Parietal lobe (tissue), 2 donors: ENCODE measurements at places on chromosomes 3 and 15. TPM values are rescaled to one million over a fixed set of nuclear protein-coding genes. Genes with fewer than 3 reads are reported as not detected.

STRIT1 gene
- not detected for total RNA-seq

CPLX3 gene
- 1.6 TPM for total RNA-seq

SLC51A gene
- not detected for total RNA-seq

MORC1 gene
- total RNA-seq = not detected

STAG1 gene
- 107 TPM for total RNA-seq

SLC38A3 gene
- total RNA-seq = 8.1 TPM

BRK1 gene
- 70.1 TPM for total RNA-seq

ACVR2B gene
- total RNA-seq = 61.0 TPM
